ENCODE measurements at places on chromosomes 3 and 15. TPM values are rescaled to one million over a fixed set of nuclear protein-coding genes. Genes with fewer than 3 reads are reported as not detected.

Gene PTH1R
- 0.29 TPM for total RNA-seq

Gene OSTN
- under 0.01 TPM for total RNA-seq

Gene REC114
- not detected for total RNA-seq

Gene SAXO2
- 6.2 TPM for total RNA-seq

Gene FBXL22
- 0.59 TPM for total RNA-seq

Gene LTF
- 0.72 TPM for total RNA-seq
